Stimulated activated naive CD8-positive, alpha-beta T cell treated with anti-CD3 and anti-CD28 coated beads, Interleukin-15, amount 100 ng/mL, for 72 hours (primary cell): ENCODE measurements at places on chromosomes 5 and 9.

- DNase-seq: no peak
These were observed 71.2 kb downstream of the UNC13B start for GRCh38 chr9:35232867-35233544.

DNA sequence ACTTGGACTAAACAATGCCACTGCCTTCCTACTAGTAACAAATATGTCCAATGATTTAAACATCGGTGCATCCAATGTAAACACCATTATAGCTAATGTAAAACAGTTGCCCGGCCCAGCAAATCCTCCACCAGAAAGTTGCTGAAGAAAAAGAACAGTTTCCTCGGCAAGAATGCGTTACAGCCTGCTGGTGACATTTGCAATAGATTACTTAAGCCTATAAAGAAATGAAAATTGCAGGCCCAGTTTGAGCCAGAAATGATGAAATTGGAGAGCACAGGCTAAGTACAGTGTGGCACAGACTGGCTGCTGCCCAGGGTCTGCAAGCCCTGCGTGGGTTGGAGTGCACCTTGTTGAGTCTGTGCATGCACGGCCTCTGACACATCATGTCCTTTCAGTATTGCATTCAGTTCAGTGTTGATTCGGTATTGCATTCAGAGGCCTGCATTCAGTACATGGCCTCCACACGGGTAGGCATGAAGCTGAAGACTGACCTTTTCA lies 406.0 kb upstream of the KLF4 start:
- no peak for DNase-seq

DNA sequence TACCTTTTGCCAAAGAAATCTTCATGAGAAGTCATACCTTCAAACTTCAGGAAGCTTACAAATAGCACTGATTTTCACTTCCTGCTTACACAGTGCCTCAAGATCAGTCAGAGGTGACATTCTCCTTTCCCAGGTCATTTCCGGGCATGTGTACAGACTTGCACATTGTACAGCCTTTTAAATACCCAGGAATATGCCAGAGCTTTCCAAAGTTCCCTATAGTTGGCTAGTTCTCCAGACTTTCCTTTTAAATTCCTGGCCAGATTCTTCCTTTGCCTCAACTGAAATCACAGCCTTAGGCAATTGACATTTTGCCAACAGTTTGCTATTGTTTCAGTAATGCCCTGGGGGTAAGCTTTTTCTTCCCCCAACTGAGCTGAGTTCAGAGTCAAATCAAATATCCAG lies 47.2 kb downstream of the RFX3 start:
- DNase-seq: no peak

DNA sequence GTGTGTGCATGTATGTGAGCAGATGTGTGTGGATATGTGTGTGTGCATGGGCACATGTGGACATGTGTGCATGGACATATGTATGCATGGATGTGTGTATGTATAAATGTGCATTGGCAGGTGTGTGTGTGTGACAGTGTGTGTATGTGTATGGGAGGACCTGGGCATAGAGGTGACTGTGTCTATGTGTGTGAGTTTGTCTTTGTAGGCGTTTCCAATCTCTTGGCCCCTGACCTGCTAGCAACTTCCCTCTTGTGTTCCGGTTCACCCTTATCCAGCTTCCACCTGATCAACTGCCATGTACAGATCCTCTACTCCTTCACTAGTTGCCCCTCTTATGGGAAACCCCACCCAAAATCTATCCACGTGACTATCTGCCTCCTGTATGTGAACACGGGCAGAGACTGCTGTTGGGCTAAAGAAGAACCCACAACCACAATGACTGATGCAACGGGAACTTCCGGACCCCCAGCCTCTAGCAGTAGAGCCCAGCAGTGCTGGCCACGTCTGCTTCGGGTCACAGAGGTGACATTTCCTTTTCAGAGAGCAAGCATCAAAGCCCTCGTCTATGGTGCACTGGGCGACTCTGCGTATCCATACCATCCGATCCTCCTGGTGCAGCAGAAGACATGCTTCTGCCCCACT lies 24.9 kb upstream of the GADD45G start:
- DNase-seq: peak; percentile 49

- no peak for DNase-seq
These were observed 120.6 kb downstream of the FOXD1 start for GRCh38 chr5:73327908-73328455.

DNA sequence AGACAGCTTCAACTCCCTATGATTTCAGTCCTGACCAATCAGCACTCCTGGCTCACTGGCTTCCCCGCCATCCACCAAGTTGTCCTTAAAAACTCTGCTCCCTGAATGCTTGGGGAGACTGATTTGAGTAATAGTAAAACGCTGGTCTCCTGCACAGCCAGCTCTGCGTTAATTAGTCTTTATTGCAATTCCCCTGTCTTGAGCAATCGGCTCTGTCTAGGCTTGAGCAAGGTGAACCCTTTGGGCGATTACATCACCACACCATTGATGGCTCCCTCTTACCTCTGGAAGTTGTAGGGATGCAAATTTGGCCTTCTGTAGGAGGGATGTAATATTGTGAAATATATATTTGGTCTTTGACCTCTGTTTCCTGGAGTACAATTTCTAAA lies 2.9 kb upstream of the SLC23A1 start:
- DNase-seq: no peak

GRCh38 chr5:150060471-150060870 lies 25.9 kb downstream of the CSF1R start:
- DNase-seq: no peak

DNA sequence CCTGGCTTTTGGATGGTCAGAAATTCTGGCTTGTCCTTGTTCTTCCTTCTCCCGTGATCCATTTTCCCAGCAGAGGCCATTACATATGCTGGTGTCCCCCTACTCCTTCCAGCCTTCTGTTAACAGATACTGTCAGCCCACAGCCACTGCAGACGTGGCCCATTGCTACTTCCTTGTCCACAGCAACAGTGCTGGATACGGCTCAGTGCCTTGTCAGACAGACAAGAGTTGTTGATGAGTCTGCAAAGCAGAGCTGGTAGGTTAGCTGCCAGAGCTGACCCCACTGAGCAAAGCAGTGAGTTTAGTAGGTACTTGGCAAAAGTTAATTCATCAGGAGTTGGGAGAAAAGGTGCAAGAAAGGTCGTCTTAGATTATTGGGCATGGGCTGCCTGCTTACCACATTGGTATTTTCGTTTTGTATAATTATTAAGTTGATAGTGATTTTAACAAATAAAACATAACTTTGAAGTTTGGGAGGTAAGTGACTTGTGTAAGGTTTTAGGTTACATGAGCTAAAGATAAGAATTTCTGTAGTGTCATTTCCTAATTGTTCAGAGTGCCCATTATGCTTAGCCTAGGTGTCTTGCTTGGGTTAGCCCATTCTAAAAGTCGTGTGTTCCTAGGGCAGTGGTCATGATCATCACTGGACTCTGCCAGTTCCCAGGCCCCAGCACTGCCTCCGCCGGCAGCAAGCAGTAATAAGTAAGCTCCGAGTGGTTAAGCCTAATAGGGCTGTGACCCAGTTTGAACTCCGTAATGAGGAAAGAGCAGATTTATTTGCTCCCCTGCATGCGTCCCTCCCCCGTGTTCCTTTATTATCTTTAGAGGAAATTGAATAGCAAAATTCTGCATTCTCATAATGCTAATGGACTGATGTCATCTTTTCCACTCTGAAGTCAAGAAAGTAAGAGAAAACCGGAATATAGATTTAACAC lies 292.0 kb downstream of the FANCC start:
- no peak for DNase-seq

GRCh38 chr9:27519466-27520465 lies 4.3 kb upstream of the IFNK start:
- no peak for DNase-seq

- no peak for DNase-seq
These were observed 10.0 kb upstream of the PLIN2 start for GRCh38 chr9:19137282-19137681.

- no peak for DNase-seq
These were observed 88.5 kb upstream of the TRPM3 start for GRCh38 chr9:71209890-71210289.

- no peak for DNase-seq
These were observed 98.4 kb upstream of the GNAQ start for GRCh38 chr9:78130004-78130403.

DNA sequence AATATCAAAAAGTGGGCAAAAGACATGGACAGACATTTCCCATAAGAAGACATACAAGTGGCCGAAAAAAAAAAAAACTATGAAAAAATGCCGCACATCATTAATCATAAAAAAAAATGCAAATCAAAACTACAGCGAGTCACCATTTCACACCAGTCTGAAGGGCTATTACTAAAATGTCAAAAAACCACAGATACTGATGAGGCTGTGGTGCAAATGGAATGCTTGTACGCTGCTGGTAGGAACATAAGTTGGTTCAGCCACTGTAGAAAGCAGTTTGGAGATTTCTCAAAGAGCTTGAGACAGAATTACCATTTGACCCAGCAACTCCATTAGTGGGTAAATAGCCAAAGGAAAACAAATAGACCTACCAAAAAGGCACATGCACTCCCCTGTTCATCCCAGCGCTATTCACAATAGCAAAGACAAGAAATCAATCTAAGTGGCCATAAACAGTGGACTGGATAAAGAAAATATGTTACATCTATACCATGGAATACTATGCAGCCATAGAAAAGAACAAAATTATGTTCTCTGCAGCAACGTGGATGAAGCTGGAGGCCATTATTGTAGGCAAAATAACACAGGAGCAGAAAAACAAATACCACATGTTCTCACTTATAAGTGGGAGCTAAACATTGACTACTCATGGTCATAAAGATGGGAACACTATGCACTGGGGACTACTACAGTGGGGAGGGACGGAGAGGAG lies 110.6 kb upstream of the BOD1 start:
- DNase-seq: no peak
